Psoas muscle (tissue), 8 donors: ENCODE measurements at places on chromosomes 3 and 15. TPM values are rescaled to one million over a fixed set of nuclear protein-coding genes. Genes with fewer than 3 reads are reported as not detected.

- peak overlapping the region; percentile 75 for H3K27ac ChIP-seq
- peak; percentile 96 for DNase-seq
- no peak overlapping the region for H3K4me3 ChIP-seq
- peaks cover 26% of the 10 kb centered on the region for H3K4me1 ChIP-seq
Observed at GRCh38 chr15:43274136-43274535, 7.4 kb upstream of the TGM5 start.

DNA sequence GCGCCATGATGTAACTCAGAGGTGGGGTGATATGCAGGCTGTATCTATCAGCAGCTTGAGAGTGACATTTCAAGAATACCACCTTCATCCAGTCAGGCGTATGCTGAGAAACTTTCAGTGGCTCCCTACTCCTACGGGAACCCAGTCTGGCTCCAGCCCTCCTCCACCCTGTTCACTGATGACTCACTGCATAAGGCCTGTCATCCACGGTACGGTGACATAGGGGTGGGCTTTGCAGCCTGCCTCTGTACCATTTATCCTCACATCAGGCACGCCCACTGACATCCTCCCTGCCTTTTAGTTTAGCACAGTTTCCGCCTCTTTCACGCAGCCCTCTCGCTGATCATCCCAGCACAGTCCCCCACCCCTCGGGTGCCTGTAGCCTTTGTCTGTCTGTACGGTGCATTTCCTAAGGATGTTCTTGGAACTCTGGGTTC lies 11.7 kb downstream of the PXYLP1 start:
- H3K36me3 ChIP-seq, result no peaks in the 10 kb centered on the region
- no peak overlapping the region for H3K27ac ChIP-seq
- no peaks in the 10 kb centered on the region for H3K27me3 ChIP-seq
- H3K4me1 ChIP-seq, result peaks cover 60% of the 10 kb centered on the region
- H3K4me3 ChIP-seq, result no peak overlapping the region

The TMEM45A gene
- 1.6 TPM for total RNA-seq

DNA sequence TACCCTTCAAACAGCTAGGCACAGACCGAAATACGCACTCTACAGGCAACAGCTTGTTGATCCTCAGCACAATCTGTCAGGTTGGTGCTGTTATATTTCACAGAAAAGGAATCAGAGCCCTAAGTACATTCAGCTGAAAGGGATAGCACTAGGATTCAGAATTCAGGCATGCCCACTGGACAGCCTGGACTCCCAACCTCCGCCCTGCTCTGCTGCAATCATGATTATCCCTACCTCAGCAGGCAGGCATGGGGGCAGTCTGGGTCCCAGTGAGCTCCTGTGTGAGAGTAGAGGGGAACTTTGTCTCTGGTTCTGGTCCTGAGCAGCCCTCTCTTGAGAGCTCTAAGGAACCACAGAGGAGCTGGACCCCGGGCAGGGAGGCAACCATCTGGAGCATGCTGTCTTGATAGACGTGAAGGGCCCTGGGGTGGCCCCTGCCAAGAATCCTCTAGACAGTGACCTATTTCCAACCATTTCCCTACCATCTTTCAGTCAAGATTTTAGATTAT lies 23.4 kb upstream of the NOX5 start:
- H3K36me3 ChIP-seq, result no peaks in the 10 kb centered on the region
- no peak overlapping the region for H3K4me3 ChIP-seq
- H3K4me1 ChIP-seq, result no peaks in the 10 kb centered on the region
- no peaks in the 10 kb centered on the region for H3K27me3 ChIP-seq
- no peak overlapping the region for H3K27ac ChIP-seq

The RHOV gene
- total RNA-seq, result not detected

GRCh38 chr3:72329354-72329753 lies 518.9 kb downstream of the SHQ1 start:
- no peaks in the 10 kb centered on the region for H3K27me3 ChIP-seq
- H3K4me1 ChIP-seq, result no peaks in the 10 kb centered on the region
- no peaks in the 10 kb centered on the region for H3K36me3 ChIP-seq
- H3K27ac ChIP-seq, result no peak overlapping the region

DNA sequence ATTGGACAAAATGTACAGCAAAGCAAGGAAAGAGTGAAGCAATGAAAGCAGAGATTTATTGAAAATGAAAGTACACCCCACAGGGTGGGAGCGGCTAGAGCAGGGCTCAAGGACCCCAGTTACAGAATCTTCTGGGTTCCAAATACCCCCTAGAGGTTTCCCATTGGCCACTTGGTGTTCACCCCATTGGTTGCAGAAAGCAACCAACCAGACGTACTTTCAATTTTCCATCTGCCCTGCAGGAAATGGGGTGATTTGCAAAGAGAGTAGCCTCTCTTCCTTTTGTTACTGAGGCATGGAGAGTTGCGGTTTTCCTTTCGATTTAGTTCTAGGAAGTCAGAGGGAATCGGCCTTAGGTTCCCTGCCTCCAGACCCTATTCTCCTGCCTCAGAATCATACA lies 2.4 kb downstream of the PML start:
- no peaks in the 10 kb centered on the region for H3K27me3 ChIP-seq
- peak overlapping the region; percentile 92 for H3K4me3 ChIP-seq
- peaks cover 7% of the 10 kb centered on the region for H3K36me3 ChIP-seq
- H3K4me1 ChIP-seq, result peaks cover 43% of the 10 kb centered on the region
- DNase-seq, result no peak
- H3K27ac ChIP-seq, result peak overlapping the region; percentile 79

The PLSCR2 gene
- not detected for total RNA-seq

The SEMA7A gene
- 0.71 TPM for total RNA-seq
